ENCODE measurements at places on chromosomes 5 and 9.

DNA sequence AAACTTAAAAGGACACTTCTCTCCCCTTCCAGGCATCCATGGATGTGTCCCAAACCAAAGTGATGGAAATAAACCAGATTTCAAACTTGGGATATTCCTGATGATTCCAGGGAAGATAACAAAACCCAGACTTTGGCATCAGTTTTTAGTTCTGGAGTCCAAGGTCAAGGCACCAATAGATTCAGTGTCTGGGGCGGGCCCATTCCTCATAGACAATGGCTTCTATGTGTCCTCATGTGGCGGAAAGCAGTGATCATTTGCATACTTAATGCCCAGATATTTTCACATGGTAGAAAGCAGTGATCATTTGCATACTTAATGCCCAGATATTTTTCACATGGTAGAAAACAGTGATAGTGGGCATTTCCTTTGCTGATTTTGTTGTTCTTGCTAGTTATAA lies 151.4 kb upstream of the DAP start:
- DNase-seq, result no peak

DNA sequence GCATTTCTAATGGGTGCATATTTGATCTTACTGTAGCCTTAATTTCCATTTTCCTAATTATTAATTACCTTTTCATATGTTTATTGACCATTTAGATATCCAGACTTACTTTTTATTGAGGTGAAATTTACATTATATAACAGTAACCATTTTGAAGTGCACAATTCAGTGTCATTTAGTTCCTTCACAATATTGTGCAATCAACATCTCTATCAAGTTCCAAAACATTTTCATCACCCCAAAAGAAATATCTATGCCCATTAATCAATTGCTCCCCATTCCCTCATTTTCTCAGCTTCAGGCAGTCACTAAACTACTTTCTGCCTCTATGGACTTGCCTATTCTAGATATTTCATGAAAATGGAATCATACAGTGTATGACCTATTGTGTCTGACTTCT lies 5.9 kb downstream of the COL15A1 start:
- no peak for DNase-seq

- no peak for DNase-seq
Measured at GRCh38 chr5:147467973-147468508, 41.8 kb downstream of the DPYSL3 start.

- DNase-seq, result no peak
Measured at GRCh38 chr9:128102196-128102595, 25.3 kb downstream of the PTGES2 start.

GRCh38 chr5:45826055-45826454 lies 129.9 kb upstream of the HCN1 start:
- DNase-seq, result no peak

DNA sequence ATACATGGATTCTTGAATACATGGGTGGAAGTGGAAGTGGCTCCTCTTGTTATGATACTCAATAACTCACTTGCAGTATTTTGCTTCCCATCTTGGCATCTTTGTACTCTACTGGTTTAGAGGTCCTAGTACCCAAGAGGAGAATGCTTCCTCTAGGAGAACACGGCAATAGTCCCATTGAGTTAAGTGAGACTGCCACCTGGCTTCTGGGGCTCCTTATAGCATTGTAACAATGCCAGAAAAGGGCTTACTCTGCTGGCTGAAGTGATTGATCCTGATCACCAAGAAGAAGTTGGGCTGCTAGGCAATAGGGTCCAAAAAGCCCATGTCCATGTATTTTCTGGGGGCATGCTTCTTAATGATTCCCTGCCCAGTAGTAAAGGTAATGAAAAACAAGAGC lies 627.6 kb upstream of the SGCD start:
- DNase-seq, result no peak

DNA sequence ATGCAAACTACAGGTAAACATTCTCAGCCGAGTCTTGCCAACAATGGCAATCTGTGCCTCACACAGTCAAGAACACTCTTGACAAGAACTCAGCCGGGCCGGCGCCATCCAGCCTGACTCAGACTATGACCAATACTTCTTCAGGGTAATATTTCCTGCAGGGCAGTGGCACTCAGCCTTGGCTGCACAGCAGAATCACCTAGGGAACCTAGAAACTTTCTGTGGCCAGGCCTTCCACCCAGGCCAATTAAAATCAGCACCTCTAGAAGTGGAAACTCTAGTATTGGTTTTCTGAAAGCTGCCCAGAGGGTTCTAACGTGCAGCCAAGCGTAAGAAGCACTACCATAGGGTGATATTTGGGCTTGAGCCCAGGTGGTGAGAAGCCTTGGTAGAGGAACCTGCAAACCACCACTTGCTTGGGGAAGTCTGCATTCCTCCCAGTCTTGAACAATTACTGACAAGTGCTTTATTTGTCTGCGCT lies 120.6 kb downstream of the TTLL11 start:
- DNase-seq, result no peak

- no peak for DNase-seq
Measured at GRCh38 chr5:151222054-151222789, 1.7 kb downstream of the CCDC69 start.

GRCh38 chr5:14108170-14108996 lies 34.8 kb upstream of the TRIO start:
- DNase-seq, result peak; percentile 15

- DNase-seq, result no peak
Measured at GRCh38 chr5:3590161-3590966, 5.3 kb upstream of the IRX1 start.

- DNase-seq, result no peak
Measured at GRCh38 chr5:136027311-136027710, 1.5 kb upstream of the TGFBI start.

- DNase-seq, result no peak
Measured at GRCh38 chr5:6719896-6720560, 6.8 kb downstream of the TENT4A start.

GRCh38 chr5:9265441-9266287 lies 280.2 kb downstream of the SEMA5A start:
- DNase-seq, result no peak

DNA sequence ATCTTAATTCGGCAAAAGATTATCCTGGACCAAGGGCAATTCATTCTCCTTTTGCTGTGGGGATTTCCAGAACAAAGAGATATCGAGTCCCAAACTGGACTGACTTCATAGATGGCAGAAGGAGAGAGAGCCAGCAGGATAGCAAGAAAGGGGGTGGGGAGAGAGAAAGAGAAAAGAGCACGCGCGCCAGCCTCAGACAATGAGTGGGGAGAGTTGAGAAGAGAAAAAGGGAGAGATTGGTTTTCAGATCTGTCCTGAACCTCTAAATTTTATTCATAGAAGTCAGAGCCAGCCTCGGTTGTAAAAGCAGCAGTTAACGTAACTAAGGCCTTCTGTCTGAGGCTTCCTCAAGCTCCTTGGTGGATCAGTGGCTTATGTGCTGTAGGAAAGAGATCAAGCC lies 55.3 kb upstream of the ALDH1B1 start:
- no peak for DNase-seq

DNA sequence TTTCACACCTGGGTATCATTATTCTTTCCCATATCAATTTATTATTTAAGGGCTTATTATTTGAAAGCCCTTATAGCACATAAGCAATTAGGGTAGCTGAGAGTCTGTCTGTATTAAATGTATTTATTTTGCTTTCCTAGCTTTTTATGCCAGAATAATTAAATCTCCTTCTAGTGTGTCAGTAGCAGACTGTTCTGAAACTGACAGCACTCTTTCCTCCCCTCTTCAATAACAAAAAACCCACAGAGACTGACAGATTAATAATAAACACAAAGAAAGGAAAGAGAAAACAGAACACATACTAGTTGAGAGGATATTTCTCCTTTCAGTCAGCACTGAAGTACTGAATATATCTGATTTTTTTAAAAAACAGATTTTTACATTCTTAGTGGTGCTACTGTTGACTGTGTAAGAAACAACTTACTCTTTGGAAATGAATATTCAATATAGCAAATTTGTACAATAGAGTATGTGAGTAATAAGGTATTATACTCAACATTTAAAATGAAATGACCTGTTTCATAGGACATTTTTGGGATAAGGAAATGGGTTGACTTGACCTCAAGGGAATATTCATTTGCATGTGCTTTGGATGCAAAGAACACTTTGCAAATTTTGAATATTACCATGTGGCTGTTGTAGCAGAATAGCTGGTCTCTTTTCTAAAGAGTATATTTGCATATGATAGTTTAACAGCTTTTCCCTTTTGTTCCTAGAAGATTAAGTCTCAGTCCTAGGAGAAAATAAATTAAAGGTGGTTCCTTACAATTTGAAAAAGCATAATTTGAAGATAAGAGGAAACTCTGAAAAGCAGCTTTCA lies 208.3 kb downstream of the SPATA31D1 start:
- no peak for DNase-seq

GRCh38 chr9:22244139-22245011 lies 202.2 kb upstream of the DMRTA1 start:
- DNase-seq, result peak; percentile 41

GRCh38 chr5:155466851-155467250 lies 453.3 kb downstream of the KIF4B start:
- DNase-seq, result no peak

GRCh38 chr5:150590979-150591695 lies 49.3 kb upstream of the SYNPO start:
- no peak for DNase-seq

DNA sequence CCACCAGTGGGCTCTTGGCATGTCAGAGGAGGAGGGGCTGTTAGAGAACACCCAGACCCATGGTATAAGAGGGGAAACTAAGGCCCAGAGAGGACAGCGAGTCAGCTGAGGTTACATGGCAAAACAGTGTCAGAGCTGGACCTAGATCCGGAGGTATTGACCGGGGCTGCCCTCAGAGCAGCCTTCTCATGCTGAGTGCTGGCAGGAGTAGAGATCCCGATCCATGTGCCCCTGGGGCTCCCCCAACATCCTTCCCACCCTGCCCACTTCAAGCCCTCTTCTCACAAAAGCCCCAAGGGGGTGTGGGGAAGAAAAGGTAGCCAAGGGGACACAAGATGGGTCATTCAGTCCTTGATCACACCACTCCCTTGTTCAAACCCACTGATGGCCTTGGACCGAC lies 19.9 kb downstream of the CSF1R start:
- DNase-seq, result no peak
